ENCODE measurements at places on chromosomes 3 and 15.

DNA sequence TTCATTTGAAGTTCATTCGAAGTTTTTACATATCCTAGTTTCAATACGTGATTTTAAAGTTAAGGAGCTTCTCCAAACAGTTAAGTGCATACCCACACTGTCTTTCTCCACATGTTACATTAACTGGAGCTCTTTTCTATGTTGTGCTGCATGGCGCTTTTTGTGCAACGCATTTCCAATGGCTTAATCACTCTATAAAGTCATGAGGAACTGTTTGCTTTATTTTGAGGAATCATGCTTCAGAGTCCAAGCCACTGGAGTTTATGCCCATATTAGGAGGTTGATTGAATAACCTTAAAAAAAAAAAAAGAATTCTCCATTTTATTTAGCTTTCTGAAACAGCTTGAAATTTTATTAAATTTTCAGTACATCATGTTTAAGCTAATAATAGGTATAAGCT is 109.4 kb upstream of the MBNL1 start:
- ATAC-seq = peak; percentile 79

GRCh38 chr3:198043119-198043518 is 83.1 kb downstream of the LMLN start:
- no peak for ATAC-seq

- ATAC-seq = no peak
These were observed 6.7 kb upstream of the P2RY1 start for GRCh38 chr3:152828075-152828840.

DNA sequence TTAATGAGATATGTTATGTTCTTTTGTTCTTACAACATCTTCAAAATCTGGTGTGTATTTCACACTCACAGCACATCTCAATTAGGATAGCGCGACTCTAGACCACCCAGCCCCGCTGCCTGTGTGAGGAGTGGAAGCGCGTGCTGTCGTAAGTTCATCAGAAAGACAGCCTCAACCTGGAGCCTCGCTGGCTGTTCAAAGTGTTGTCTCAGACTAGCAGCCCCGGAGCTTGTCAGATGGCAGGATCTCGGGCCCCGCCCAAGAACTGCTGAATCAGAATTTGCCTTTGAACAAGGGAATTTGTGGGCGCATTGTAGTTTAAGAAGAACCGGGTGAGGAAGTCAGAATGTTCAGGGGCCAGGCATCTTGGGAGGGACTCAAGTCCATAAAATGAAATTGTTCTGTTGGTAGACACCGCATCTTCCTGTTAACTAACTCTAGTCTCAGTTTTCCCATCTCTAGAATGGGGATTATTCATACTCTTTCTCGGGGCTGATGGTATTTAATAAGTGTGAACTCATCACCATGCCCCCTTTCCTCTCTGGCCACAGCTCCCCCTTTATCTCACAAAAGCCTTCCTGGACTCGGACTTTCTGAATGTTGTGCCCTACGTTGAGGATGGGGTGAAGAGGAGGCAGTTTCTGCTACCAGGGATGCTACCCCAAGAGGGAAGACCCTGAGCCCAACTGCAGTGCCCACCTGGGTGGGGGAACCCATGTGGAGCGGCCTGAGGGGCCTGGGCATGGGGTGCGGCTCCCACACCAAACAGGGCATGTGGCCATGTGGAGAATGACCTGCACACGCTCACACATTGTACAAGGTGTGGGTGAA is 40.4 kb downstream of the BHLHE40 start:
- no peak for ATAC-seq

GRCh38 chr15:68585574-68586273 is 6.9 kb downstream of the CORO2B start:
- ATAC-seq = no peak

GRCh38 chr15:51883271-51883837 is 53.9 kb downstream of the TMOD3 start:
- ATAC-seq = no peak

- ATAC-seq = no peak
These were observed 13.5 kb upstream of the AADAC start for GRCh38 chr3:151800431-151800830.

DNA sequence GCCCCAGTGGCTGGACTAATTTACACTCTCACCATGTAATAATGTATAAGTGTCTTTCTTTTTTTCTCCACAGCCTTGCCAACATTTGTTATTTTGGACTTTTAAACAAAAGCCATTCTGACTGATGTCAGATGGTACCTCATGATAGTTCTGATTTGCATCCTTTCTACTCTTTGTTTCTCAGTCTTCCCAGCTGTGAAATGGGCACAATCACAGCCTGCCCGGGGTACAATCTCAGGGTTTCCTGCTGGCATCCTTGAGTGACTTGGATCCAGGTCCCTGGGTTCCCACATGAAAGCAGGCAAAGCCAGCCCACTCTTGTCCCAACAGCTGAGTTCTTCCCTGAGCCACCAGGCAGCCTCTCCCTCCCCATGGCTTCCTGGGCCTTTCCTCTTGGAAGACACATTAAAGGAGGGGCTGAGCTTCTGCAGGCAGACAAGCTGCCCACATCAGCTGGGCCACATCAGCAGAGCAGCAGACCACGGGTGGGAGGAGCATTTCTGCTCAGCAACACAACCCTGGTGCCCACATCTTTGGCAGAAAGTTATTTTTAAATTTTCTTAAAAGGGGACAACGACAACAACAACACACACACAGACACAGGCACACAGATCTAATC is 82.0 kb downstream of the MYLK start:
- ATAC-seq = no peak

DNA sequence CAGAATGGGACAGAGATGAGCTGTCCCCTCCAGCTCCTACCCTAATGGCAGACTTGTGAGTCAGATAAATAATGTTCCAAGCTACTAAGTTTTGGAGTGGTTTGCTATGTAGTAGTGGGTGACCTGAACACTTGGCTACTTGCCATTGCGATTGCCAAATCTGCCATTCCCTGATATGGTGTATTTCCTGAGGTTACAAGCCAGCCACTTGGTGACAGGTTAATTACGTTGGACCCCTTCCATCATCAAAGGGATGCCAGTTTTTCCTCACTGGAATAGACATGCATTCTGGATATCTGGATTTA is 33.6 kb downstream of the MORF4L1 start:
- ATAC-seq = peak; percentile 61

GRCh38 chr3:127182431-127182830 is 10.5 kb upstream of the PRR23E start:
- no peak for ATAC-seq

DNA sequence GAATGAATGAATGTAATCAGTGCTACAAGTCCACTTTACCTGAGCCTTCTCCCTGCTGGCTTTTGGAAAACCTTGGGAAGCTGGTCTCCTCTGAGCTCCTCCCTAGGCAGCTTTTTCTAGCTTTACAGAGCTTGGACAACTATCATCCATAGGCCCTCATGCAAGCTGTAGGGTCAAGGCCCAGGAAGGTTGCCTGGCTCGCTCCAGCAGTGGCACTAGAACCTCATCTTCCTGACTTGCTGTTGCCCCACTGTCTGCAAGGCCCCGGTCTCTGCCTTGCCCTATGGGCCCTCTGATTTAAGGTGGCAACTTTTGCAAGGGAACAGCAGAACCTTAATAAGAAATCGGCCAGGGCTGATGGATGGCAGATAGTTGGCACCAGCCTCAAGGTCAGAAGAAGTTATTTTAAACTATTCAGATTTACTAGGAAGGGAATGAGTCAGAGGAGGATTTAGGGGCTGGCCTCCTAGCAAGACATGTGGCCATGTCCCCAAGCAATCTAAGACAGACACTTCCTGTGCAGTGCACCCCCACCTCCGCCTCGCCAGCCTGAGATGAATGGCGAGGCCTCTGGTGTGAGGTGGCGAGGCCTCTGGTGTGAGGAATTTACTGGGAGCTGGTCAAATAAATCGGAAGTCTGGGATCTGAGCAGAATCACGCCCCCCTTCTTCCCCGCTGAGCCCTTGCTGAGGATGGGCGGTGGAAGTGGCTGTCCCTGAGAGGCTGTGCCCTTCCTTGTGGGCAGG is 180.8 kb downstream of the MEGF11 start:
- no peak for ATAC-seq

DNA sequence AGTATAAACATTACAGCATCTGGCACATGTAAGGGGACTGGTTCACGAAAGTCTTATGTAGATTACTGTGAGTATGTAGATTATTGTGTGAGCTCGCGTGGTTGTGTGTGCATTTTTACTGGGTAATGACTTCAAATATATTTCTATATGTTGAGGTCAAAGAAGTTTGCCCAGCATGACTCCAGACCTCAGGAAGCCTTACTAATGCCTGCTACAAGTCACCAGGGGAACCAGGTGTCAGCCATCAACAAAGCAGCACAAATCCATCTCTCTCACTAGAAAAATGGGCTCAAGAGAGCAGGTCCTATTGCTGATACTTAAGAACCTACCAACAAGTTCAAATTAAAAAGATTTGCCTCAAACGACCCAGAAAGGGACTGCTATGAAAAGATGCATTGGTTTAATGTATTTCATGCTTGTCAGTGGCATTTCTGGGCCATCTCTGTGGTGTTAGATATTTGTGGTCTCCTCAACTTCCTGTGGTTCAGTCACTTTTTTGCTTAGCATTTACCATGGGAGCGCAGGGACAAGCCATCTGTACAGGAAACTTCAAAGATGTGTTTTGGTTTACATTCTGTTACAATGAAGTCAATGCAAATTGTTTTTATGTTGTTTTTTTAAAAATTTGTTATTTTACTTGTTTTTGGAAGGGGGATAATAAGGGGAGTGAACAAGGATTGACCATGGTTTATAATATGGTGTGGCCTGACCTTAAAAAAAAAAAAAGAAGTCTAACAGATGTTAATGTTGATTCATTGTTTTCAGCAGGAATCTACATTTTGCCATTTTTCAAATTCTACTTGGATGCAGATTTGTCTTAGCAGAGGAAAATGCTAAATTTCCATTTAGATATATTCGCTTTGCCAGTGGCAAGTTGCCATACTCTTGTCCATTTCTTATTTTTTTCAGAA is 172.1 kb upstream of the ADAMTS9 start:
- no peak for ATAC-seq

- ATAC-seq = no peak
These were observed 59.2 kb upstream of the LRRN1 start for GRCh38 chr3:3740061-3740460.

- ATAC-seq = no peak
These were observed 41.0 kb downstream of the STARD5 start for GRCh38 chr15:81282911-81283310.

DNA sequence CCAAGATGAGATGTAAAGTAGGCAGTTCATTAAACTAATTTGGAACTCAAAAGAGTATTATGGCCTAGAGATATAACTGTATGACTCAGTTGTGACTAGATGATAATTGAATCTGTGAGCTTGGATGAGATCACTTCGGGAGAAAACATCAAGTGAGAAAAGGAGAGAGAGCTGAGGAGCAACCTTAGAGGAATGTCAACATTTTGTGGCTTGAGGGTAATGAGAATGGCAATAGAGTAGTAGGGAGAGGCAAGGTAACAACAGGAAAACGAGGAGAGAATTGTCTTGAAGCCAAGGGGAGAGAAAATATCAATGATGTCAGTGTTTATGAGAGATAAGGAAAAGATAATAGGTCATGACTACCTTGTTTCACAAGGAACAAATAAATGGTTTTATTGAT is 580.2 kb downstream of the NLGN1 start:
- ATAC-seq = no peak

DNA sequence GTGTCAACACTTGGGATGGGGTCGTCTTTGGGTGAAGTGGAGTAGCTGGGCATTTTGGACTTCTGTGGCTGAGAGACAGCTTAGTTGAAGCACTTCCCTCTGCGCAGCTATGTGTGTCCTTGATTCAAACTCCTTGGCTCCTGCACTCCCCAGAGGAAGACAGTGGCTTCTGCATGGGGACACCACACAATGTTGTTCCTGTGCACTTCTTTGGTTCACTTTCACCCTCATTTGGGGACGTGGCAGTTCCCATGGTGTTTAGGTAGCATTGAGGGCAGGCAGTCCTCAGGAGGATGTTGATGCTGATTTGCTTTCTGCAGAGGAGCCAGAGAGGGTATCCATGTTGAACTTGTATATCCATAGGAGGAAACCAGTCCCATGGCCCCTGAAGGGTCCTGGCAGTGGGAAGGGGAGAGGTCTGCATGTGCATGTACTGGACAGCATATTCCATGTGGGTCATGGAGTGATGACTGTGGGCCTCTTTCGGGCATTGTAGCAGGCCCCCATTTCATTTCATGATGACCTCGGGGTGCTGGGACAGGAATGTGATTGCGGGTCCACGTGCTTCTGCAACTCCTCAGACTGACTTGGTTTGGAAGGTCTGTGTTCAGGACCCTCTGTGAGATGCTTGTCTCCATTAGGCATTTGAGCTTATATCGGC is 135.4 kb downstream of the SNRPN start:
- no peak for ATAC-seq

DNA sequence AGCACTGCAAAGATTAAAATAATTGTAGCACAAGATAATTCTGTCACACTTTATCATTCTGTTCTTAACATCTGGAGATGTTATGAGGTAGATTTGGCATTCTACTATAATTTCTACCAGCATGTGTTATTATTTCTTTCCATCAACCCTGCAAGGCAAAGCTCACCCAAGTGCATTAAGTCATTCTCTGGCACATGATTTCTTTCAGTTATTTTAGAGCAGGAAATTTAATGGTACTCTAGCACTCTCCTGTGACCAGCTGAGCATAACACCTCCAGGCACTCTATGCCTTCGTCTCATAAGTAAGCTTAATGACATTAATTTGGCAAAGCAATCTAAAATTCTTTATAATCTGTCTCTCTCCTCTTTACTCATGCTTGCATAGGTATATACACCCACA is 300.2 kb upstream of the GPR149 start:
- ATAC-seq = no peak

DNA sequence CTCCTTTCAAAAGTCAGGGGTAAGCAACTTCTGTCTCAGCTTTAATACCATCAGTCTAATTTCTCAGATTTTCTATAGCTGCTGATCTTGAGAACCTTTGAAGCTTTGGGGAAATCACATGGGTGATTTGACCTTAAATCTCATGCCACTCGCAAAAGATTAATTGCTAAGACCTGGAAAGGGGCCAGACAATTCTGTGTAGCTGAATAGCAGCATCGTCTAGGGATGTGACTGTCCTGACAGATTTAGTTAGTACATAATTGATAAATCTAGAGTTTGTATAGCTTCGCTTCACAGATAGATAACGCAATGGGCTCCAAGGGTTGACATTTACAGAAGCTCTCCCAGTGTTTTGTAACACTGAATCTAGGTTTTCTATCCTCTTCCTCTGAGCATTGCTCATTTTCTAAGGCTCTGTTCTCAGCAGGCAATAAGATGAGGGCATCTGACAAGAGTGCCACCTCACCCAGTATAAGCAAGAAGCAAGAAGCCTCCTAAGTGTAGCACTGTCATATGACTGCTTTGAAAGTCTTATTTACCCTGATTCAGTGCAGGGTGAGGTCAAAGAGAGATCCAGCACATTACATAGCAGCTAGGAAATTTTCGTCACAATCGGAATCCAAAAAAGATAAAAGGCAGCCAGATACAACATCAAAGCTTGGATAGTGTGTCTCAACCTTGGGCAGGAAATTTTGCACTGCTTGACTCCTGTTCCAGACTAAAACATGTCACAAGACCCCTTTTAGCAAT is 47.7 kb upstream of the DUT start:
- ATAC-seq = peak; percentile 61

DNA sequence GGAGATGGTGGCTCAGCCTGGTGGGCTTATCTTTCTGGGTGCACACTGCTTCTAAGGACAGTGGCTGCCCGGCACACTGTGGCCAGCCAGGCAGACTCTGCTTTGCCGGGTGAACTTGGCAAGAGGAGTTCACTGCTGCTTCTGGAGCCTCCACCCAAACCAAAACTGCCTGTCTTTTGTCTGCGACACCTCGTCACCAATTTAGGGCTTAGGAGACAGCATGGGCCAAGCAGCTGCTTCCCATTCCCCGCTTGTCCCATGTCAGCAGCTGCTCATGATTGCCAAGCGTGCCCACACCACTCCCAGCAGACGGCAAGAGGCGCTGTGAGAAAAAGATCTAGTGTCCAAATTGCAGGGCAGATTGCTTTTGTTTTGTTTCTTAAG is 57.3 kb downstream of the LSM3 start:
- no peak for ATAC-seq

All from gastroesophageal sphincter (tissue), 4 donors.